ENCODE measurements at places on chromosomes 5 and 9.

DNA sequence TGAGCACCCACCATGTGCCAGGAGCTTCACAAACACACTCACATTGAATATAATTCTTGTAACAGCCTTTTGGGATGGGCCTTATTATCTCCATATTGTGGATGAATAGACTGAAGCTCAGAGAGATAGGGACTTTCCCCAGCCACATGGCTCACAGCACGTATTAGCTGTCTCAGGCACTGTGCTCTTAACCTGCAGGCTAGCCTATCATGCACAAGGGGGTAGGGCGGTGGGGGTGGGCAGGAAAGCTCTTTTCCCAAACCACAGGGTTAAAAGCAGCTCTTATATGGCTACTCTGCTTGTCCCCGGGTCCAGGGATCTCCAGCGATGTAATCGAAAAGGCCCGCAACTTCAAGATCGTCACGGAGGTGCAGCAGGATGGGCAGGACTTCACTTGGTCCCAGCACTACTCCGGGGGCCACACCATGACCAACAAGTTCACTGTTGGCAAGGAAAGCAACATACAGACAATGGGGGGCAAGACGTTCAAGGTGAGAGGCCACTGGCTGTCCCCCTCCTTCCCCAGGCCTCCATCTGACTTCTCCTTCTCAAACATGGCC is 2.6 kb downstream of the FABP6 start:
- DNase-seq = no peak

- DNase-seq = no peak
These were observed 102.4 kb upstream of the SMC2 start for GRCh38 chr9:103991698-103992097.

- no peak for DNase-seq
These were observed 169.5 kb upstream of the POC5 start for GRCh38 chr5:75886706-75887105.

GRCh38 chr9:124765439-124765835 is 5.7 kb downstream of the NR6A1 start:
- no peak for DNase-seq

DNA sequence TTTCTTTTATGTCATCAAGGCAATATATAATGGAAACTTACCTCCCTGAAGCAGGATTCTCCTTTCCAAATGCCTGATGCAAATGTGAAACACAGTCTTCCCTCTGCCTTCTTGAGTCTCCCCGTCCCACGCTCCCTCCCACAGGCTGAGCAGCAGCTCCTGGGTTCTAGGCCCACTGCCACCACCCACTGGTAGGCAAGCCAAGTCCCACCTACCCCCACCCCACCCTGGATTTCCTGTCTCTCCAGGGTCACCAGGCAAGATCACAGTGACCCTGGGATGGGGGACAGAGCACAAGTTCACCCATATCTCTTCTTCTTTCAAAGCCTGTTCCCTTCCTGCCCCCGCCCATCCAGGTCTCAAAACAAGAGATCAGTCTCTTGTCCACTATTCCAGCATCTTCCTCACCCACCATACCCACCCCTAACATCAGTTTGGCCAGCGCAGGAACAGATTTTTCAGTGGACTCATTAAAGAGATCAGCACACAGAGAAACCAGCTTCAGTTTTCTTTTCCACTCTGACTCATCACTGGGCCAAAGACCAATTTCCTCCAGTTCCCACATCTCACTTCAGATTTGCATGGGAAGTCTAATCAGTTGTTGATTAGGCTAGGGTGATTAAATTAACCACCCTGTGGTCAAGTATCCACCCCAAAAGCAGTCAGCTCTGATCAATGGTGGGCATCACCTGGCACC is 151.5 kb downstream of the ACTL7B start:
- DNase-seq = no peak

DNA sequence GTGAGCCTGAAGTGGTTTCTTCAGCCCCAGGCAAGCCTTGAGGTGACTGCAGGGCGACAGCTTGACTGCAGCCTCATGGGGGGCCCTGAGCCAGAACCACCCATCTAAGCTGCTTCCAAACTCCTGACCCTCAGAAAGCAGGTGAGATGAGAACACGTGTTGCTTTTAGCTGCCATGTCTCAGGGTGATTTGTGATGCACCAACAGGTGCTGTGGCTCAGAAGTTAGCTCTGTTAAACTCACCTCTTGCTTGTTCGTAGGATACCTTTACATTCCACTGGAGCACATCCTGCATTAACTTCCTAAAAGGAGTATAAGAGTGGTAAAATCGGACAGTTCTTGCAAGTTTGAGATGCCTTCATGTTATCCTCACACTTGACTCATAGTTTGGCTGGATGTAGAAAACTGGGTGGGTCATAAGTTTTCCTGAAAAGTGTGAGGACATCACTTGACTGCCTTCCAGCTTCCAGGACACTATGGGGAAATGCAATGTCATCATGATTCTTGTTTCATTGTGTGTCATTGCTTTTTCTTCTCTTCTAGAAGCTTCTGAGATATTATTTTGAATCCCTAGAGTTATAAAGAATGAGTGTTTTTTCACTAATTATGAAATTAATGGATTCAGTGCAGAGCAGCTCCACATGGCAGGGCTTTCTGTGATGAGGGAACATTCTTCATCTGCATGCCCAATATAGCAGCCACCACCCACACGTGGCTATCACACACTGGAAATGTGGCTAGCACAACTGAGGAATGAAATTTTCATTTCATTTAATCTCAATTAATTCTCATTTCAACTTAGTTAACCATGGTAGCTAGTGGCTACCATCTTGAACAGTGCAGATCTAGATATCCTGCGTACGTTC is 92.3 kb downstream of the HSD17B3 start:
- no peak for DNase-seq

DNA sequence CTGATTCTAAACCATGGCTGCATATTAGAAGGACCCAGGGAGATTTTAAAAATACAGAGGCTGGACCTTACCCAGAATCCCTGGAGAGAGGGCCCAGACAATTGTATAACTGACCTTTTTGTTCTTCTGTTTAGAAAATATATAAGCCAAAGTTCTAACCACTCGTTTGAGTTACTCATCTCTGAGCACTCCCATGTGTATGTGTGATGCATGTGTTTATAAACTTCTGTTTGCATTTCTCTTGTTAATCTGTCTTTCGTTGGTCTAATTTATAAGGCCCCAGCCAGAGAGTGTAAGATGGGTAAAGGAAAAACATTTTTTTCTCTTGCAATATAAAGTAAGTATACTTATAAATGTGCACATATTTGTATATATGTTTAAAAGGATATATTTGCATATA is 443.9 kb downstream of the ZNF608 start:
- no peak for DNase-seq
